ENCODE measurements at places on chromosomes 1 and 21.

DNA sequence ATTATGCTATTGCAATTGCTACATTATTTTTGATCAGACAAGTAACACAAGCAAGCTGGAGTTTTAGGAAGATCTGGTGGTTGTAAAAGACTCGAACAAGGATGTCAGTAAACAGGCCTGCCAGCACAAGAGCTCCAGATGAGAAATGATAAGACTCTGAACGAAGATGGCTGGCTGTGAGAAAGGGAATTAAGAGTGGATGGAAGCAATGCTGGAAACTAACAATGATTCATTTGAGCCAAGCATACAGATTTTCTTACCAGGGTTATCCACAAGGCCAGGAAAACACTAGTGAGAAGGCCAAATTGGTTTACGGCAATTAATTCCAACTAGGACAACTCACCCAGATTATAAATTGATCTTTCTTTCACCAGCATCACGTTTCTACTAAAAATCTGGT is 54.2 kb downstream of the NRIP1 start:
- no peak for DNase-seq

GRCh38 chr1:102790997-102791396 is 317.3 kb downstream of the COL11A1 start:
- no peak for DNase-seq

- no peak for DNase-seq
These were observed 63.9 kb upstream of the EFHD2 start for GRCh38 chr1:15345705-15346345.

- DNase-seq, result no peak
These were observed 94.3 kb downstream of the GLUL start for GRCh38 chr1:182297335-182297734.

DNA sequence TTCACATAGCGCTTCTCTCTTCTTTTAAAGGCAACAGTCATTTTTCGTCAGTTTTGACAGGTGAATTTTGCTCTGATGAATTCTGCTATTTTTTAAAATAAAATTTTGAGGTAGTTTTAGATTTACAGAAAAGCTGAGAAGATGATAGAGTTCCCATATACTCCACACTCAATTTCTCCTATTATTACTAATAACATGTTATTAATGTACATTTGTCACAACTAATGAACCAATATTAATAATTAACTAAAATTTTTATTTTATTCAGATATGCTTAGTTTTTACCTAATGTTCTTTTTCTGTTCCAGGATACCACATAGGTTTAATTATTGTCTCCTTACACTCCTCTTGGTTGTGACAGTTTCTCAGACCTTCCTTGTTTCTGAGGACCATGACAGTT is 197.0 kb downstream of the ZC3H11B start:
- no peak for DNase-seq

Measured in kidney tubule cell (primary cell).